Activated T-cell treated with anti-CD3 and anti-CD28 coated beads for 24 hours (primary cell): ENCODE measurements at places on chromosomes 5 and 9.

DNA sequence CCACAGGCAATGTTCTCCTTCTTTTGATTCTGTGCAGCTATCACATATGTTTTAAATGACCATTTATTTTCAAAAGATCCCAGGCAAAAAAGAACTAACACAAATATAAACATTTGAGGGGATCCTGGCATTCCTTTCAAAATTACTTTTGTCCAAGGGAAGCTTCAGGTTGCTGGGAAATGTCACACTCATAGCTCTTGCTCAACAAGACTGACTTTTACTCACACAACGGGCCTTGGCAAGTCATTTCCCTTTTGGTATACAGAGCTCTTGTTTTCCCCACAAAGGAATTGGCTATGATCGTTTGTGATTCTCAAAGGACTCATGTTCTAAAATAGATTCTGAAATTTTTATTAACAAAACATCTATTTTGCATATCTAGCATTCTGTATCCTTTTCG is 4.5 kb upstream of the PALM2AKAP2 start:
- no peak for DNase-seq

DNA sequence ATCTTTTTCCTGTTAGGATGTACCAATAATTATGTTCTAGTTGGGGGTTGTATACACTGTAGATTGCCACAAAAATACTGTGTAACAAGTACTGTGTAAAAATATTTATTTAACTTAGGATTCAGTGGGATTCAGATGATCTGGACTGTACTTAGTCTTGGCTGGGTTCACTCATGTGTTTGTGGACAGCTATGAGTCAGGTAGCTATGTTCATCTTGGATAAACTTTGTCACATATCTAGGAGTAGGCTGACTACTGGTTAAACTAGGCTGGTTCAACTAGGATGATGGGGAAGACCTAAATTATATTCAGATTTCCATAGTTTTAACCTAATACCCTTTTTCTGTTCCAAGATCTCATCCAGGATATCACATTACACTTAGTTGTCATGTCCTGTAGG is 32.1 kb upstream of the TNFSF15 start:
- DNase-seq = no peak

- peak; percentile 16 for DNase-seq
These were observed 148.3 kb downstream of the GAPVD1 start for GRCh38 chr9:125409637-125410521.

DNA sequence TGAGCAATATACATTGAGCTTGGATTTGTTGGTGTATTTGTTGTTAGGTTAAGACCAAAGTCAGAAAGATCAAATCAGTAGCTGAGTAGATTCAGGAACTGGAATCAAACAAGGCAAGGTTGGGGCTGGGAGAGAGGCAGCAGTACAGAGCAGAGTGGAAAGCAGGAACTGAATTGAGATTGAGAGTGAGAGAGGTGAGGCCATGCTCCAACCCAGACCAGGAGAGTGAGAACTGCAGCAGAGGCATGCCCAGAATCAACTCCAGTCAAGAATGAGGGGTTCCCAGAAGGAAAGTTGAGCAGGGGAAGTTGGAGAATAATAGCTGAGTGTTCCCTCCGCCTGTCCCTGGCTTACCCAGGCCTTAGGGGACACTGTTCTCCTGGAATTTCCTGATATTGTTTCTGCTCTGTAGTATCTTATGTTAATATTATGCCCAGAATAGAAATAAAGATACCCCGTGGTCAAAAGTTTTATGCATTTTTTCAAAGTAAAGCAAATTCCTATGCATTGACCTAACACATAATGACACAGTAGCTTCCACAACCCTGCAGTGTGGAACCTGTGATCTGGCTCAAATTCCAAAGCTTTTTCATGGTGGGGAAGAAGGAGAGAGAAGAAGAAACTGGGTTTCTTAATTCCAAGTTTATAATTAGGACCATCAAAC is 82.7 kb downstream of the SV2C start:
- no peak for DNase-seq

DNA sequence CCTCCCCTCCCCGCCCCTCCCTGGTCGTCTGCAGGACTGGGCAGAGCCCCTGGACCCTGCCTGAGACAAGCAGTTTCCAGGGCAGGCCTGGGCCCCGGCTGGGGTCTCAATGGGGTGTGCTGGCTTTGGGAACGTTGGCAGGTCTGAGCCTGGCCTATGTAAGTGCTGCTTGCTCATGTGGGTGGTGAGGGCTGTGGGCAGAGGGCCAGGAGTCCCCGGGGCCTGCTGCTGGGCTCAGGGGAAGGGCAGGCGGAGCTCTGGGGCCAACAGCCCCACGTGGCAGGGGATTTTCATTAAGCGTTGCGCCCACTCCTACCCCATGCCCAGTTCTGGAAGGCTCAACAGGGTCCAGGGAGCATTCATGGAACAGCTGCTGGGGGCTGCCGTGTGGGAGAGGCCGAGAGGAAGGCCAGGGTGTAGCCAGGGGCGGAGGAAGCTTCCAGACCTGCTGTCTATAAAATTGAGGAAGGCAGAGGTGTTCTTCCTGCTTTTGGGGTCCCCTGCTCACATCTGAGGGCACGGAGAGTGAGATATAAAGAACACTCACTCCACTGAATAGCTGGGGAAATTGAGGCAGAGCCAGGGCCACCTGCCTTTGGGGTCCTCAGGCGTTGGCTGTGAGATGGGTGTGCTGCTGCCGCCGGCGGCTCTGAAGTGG is 32.5 kb downstream of the RXRA start:
- DNase-seq = no peak

DNA sequence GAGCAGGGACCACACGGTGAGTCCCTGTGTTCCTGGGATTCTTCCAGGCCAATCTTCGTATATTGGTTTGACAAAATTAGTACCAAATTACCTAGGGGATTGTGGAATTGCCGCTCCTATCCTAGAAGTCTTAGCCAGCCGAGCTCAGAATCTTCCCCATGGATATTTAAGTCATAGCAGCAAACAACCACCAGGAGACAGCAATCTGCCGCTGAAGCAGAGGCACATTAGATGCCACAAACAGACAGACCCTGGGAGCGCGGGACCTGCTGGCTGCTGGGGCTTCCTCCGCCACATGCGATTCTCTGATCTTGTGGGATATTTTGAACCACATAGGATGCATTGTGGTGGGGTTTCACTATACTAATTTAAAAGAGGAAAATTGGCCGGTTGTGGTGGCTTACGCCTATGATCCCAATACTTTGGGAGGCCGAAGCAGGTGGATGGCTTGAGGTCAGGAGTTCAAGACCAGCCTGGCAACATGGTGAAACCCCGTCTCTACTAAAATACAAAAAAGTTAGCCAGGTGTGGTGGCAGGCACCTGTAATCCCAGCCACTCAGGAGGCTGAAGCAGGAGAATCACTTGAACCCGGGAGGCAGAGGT is 31.7 kb upstream of the ZBTB43 start:
- DNase-seq = no peak

DNA sequence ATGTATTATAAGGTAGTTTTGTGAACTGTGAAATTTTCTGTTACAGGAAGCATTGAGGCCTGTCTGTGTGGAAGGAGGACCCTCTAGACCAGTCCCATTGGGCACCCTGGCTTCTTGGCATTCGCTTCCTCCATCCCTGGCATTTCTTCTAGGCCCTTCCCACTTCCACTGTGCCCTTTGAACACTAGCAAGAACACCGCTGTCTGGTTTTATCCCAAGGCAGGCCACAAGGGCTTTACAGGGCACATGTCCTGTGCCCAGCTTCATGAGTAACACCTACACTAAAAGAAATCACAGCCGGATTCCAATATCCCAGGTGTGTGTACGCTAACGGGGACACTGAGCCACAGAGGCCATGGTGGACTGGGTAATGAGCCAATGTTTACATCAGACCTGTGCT is 99.8 kb downstream of the ADRB2 start:
- no peak for DNase-seq

- DNase-seq = no peak
These were observed 627.0 kb downstream of the RAB3C start for GRCh38 chr5:59209758-59210359.

DNA sequence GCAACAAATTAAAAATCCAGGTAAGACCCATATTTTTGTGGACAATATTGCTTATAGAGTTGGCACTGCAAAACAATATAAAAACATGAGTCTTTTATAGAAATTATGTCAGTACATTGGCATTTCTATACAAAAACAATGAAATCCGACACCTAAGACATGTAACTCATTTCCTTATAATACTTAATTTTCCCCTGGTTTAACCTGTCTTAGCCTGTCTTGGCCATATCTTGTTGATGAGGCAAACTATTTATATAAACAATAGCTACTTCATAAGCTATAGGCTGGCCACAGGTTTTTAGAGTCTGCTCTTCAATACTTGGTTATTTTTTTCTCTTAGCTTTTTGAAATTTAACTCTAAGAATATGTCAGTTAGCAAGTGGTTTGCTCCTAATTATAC is 44.7 kb upstream of the IZUMO3 start:
- DNase-seq = no peak

DNA sequence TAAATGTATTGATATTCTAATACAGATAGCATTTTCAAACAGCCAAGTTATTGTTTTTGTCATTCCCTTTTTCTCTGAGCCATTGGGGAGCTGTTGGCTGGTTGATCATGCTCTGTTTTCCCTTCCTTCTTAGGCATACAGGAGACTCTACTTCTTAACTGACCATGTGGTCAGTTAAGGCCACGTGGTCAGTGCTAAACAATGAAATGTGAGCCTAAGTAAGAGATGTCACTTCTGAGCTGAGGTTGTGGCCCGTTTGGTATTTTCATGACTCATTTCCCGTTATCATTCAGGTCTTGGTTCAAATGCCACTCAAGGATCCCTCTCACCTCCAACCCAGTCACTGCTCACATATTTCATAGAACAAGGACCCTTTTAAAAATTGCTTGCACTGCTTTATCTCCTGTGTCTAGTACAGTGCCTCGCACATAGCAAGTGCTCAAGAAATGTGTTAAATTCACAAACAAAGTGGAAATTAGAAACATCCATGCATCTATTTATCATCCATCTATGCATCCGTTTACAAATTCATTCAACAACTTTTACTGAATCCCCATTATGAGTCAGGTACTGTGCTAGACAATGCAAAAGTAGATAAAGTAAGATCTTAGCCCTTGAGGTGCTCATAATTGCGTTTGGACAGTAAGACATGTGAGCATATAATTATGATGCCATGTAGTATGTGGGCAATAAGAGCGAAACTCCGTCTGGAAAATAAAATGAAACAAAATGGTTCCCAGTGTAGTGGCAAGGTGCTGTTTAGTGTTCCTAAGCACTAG is 50.7 kb downstream of the ARRDC3 start:
- DNase-seq = no peak
